ENCODE measurements at places on chromosomes 12 and 14.

- DNase-seq = no peak
These were observed 167.5 kb downstream of the KCNC2 start for GRCh38 chr12:75042125-75042524.

- no peak for DNase-seq
These were observed 16.4 kb downstream of the NID2 start for GRCh38 chr14:52052288-52052943.

GRCh38 chr14:34369648-34370030 is 92.4 kb downstream of the SPTSSA start:
- DNase-seq = no peak

GRCh38 chr12:72207486-72208409 is 64.4 kb upstream of the TRHDE start:
- no peak for DNase-seq

DNA sequence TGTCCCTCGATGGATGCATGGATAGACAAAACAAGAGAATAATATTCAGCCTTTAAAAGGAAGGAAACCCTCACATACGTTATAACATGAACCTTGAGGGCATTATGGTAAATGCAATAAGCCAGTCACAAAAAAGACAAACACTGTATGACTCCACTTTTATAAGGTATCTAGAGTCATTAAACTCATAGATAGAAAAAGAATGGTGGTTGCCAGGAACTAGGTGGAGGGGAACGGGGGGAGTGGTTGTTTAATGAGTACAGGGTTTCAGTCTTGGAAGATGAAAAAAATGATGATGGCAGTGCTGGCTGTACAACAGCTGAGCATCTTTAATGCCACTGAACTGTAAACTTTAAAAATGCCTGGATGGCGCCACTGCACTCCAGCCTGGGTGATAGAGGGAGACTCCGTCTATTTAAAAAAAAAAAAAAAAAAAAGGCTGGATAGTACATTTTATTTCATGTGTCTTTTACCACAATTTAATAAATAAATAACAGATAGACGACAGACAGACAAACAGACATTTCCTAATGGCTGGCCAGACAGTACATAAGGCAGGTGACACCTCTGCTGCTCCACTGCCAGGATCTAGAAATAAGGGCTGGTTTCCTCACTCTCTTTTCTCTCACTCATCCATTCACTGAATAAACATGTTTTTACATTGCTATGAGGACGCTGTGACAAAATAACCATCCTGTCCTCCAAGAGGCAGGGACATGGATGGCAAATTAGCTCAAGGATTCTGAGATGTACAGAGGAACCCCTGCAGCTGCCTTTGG is 118.8 kb downstream of the FOXN3 start:
- DNase-seq = no peak

GRCh38 chr12:96421014-96421413 is 20.8 kb upstream of the CDK17 start:
- DNase-seq = no peak

GRCh38 chr14:88430976-88431375 is 45.5 kb downstream of the SPATA7 start:
- no peak for DNase-seq

DNA sequence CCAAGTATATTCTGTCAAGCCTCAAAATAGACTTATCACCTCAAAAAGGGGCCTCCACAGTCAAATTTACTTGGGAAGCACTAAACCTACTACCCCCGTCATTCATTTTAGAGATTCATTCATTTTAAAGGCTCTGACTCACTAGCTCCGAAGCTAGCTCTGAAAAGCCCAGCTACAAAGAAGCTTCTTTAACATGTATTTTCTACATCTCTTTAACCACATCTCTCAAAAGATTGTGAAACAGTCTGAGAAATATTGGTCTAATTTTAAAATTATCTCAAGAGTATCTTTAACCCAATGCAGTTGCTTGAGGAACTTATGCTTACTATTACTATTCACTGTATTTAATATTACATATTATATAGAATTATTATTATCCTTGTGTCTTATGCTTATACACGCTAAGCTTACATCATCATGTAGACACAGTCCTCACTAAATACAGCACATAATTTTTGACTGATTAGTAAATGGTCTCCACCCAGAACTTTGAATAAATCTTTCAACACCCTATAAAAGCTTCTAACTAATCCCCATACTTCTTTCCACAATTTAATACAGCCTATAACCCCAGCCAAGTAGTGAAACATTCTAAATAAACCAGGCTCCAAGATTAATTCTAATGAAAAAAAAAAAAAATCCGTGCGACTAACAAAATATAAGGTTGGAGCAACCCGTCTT is 7.8 kb downstream of the NT5DC3 start:
- no peak for DNase-seq

GRCh38 chr14:95537298-95538089 is 2.6 kb downstream of the GLRX5 start:
- no peak for DNase-seq

DNA sequence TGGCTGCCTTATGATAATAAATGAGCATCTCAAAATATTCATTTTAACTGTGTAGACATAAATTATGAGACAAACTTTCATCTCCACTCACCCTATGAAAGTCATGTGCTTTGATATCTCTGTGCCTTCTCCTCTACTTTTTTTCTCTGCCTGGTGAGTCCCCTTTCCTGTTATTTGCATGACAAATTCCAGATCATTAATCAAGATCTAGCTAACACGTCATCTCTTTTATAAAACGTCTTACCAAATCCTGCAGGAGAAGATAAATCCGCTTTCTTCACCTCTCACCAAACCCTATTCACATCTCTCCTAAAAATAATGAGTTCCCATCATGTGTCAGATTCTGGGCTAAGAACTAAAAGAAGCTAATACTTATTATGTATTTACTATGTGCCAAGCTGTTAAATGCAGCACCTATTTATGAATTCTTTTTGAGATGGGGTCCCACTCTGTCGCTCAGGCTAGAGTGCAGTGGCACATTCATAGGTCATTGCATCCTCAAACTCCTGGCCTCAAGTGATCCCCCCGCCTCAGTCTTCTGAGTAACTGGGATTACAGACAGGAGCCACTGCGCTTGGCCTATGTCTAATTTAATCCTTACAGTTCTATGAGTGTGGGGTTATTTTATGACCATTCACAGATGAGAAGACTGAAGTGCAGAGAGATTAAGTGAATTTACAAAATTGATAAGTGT is 26.7 kb downstream of the SPX start:
- no peak for DNase-seq

DNA sequence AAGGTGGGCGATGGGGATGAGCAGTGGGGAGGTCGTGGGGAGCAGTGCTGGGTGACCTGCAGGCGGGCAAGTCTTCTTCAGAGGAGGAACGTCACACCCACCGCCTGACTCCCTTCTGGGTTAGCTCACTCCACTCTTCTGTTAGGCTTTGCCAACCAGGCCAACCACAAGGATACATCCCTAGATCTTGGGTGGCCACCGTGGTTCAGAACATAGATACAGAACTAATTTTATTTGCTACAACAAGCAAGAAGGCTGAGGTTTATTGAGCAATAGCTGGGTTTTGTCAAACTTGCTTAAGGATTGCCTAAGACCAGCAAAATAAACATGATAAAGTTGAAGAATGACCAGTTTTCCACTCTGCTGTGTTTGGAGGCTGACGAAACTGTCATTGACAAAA is 109.4 kb downstream of the DACT1 start:
- DNase-seq = no peak

DNA sequence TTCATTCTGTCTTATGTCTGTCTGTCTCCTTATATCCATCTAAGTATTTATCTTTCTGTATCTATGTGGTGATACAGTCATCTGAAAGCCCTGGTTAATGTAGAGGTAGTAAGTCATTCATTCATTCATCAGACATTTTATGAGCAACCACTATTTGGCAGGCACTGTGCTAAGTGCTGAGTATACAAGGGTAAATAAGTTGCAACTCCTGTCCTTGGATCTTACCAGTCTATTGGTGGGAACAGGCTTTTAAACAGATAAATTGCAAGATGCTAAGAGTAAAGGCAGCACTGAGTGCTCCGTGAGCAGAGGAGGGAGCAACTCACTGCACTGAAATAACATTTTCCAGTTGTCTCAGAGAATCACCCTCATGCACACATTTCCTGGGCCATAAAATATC is 68.6 kb downstream of the TMEM30B start:
- no peak for DNase-seq

DNA sequence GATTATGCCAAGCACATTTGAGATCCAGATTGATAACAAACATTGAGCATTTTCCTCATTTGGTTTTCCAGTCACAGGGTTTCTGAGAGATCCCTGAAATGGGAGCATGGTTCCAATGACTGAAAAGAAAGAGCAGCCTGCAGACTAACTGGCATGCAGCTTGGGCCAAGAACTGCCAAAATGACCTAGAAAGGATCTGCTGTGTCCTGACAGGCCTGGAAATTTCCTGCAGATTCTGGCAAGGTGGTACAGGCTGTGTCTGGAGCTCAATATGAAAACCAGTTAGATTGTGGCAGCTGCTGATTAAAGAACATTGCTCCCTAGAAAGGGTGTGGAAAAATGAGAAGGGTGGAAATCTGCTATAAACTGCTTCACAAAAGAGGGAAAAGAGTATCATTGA is 417.3 kb downstream of the IPO8 start:
- DNase-seq = no peak

- no peak for DNase-seq
These were observed 78.7 kb downstream of the TXNDC16 start for GRCh38 chr14:52473557-52473956.

DNA sequence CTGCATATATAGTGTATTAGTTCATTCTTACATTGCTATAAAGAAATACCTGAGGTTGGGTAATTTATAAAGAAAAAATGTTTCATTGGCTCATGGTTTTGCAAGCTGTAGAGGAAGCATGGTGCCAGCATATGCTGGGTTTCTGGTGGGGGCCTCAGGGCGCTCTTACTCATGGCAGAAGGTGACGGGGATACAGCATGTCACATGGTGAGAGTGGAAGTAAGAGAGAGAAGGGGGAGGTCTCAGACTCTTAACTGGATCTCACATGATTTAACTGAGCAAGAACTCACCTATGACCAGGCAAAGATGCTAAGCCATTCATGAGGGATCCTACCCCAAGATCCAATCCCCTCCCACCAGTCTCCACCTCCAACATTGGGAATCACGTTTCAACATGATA is 15.9 kb upstream of the PAWR start:
- no peak for DNase-seq

DNA sequence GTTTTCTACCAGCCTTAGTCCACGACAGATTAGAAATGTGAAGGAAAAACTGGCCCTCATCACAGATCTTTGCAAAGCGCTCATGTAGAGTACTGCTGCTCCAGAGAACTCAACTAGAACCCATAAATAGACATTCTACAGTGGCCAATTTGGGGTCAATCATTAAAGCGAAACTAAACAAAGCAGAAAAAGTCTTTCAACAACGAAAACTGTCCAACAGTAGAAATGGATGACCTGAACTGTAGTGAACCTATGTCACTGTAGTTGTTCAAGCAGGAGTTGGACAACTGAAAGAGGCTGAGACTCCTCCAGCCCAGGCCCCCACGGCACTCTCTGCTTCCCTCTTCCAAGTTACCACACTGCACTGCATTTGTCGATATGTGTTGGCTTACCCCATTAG is 472.6 kb downstream of the BCAT1 start:
- no peak for DNase-seq

DNA sequence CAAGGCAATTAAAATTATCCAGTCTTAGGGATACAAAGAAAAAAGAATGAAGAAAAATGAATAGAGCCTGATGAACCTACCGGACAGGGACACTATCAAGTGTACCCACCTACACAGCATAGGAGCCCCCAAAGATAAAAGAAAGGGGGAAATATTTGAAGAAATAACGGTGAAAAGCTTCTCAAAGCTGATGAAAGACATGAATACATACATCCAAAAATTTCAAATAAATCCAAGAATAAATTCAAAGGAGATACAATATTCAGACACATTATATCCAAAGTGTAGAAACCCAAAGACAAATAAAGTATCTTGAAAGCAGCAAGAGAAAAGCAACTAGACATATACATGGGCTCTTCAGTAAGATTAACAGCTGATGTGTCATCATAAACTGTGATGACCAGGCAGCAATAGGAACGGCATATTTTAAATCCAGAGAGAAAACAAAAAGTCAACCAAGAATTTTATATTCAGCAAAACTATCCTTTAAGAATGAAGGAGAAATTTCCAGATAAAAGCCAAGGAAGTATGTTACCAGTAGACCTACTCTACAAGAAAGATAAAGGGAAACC is 56.0 kb downstream of the CDK17 start:
- DNase-seq = no peak

DNA sequence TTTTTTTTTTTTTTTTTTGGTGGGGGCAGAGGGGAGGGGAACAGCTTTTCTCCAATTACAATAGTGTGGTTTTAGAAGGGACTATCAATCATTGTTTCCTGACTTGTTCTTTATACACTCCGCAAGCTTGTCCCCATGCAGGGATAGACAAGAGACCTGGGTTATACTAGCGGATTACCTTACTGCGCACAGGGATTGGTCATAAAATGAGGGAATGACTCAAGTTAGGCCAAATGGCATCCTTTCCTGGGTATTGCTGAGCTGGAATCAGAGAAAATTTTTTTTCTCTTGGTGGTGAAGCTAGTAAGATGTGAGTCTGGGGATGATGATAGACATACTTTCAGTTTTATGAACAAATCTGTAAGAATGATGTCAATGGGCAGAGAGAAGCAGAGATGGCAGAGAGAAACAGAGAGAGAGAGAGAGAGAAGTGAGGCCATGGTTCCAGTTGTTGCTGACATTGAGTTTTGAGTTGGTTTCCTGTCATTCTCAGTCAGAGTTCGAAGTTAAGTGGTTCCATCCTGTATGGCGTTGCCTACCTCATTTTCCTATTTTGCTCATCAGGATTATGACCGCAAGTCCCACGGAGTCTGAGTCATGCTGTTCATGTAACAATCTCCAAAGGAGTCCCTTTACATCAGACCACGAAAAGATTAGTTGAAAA is 59.1 kb upstream of the OTOGL start:
- DNase-seq = no peak
